CD4-positive, alpha-beta T cell treated with Interleukin-12 subunit alpha and Interleukin-12 subunit beta, for 1 hour (primary cell): ENCODE measurements at places on chromosomes 2 and 18.

- no peak for DNase-seq
These were observed 1.1 kb upstream of the SMYD1 start for GRCh38 chr2:88066543-88066942.

DNA sequence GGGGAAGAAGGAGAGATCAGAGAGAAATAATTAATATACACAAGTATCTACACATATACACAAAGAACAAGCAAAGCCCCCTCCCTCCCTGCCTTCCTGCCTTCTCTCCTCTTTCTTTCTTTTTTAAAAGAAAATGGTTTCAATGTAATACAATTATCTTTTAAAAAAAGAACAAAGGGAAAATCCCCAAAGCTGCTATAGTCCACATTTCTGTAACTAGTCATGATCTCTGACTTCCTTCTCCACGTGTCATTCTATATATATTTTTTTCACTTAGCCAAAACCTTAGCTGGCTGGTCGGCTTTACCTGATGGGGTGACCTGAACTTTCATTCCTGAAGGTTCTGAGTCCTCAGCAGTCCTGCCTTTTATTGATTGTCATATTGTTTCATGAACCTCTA, 44.3 kb downstream of the MAP3K20 start:
- no peak for DNase-seq

DNA sequence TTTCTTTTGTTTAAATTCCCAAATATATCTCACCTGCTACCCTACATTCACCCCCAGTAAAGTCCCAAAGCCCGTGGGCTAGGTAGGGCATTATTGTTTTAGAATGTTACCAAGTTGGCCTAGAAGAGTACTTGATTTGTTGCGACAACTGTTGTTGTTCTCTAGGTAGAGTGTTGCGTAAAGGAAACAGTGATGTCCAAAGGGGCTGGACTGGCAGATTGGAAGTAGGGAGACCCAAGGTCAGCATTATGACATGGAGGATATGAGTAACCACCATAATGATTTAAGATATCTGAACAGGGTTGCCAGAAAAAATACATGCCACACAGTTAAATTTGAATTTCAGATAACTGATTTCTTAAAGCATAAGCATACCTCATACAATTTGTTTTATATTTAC, 39.2 kb downstream of the SCN1A start:
- no peak for DNase-seq

GRCh38 chr18:75489493-75490190, 62.1 kb upstream of the SMIM21 start:
- no peak for DNase-seq

DNA sequence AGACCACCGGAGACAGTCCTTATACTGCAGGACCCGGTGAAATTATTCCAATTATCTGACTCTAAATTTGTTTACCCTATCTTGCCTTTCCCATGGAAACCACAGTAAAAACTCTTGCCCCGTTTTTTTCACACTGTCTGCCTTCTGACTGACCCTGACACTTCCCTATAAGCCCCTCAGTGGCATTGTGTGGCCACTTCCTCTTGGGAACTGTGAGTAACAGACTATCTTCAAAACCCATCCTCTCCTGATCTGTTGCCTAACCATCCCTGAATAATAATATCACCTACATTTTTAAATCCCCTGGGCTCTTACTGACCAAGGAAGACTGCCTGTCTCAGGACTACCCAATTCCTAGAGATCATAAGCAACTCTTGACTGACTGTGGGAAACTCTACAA, 42.6 kb upstream of the RNF152 start:
- no peak for DNase-seq
